ENCODE measurements at places on chromosomes 5 and 9.

GRCh38 chr5:54720341-54720740, 202.8 kb downstream of the SNX18 start:
- DNase-seq, result no peak

DNA sequence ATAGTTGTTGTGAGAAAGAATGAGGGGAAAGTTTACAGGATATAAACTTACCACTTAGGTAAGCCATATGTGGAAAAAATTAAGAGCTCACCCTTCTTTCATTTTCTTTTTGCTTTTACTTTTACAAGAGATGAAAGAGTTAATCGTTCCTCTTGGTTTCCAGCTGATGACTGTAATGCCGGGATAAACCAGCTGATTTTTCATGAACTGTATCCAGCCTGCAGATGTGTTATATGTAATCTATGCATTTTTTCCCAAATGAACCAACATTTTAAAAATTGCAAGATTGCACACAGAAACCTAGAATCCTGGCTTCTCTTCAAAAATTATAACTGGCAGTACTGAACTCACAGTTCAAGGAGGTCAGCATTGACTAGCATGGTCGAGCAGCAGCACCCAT, 185.9 kb downstream of the GRIA1 start:
- no peak for DNase-seq

DNA sequence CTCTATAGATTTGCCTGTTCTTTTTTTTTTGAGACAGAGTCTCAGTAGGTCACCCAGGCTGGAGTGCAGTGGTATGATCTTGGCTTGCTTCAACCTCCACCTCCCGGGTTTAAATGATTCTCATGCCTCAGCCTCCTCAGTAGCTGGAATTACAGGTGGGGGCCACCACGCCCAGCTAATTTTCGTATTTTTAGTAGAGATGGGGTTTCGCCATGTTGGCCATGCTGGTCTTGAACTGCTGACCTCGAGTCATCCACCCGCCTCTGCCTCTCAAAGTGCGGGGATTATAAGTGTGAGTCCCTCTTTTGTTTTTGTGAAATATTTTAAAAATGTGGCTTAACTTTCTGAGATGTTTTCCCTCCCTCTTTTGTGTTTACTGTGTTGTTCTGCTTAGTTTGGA, 29.2 kb downstream of the HSPA4 start:
- DNase-seq, result no peak

DNA sequence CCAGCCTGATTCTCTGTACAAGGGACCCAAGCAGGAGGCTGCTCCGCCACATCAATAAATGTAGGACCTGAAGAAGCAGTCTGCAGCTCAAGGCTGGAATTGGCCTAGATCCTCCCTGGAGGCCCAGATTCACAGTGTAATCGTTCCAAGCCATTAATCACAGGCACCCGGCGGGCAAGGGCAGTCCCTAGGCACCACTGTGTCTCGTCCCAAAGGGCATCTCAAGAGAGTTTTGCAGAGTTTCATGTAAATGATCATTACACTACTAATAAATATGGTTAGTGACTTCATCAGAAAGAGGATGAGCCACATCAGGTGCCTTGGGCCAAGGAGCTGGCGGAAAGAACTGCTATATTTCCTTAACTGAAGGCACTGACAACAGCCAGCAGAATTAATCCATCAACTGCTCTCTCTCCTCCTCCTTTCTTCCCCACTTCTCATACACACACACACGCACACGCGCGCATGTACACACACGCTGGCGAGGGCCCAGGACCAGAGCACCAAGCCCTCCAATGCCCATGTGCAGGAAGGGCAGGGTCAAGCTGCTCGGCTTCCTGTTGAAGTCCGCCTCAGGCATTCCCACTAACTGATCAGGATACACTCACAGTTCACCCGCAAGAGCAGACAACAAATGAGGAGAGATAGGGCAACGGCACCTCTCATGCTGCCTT, 33.9 kb downstream of the GNAQ start:
- DNase-seq, result no peak

DNA sequence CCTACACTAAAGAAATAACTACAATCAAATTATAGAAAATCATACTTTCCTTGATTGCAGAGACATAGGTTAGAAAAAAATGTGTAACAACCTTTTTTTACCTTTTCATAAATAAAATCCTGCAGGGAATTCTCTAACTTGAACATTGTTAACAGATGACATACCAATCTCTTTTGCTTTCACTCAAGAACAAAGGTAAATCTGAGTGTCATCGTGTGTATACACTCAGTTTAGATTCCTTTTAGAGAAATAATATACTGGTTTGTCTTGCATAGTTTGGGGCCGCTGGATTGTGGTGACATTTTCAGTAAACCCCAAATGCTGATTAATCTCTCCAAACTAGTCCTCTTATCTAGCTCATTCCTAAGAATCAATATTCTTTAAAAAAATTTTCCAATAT, 20.8 kb upstream of the MTAP start:
- no peak for DNase-seq

DNA sequence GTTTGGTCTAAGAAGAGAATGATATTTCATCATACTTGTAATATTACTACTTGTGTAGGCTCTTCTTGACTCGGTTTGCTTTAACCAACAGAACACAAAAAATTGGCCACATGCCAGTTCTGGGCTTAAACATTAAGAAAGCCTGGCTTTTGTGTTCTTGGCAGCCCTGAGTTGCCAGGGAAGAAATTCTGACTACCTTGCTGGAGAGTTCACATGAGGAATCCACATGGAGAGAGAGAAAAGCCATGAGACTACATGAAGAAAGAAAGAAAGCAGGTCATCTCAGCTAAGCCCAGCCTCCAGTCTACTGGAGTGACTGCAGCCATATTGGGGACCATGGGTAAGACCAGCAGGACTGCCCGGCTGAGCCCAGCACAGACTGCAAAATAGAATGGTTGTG, 524.8 kb downstream of the RAB3C start:
- no peak for DNase-seq

GRCh38 chr9:114005371-114006154, 72.5 kb downstream of the AMBP start:
- no peak for DNase-seq

DNA sequence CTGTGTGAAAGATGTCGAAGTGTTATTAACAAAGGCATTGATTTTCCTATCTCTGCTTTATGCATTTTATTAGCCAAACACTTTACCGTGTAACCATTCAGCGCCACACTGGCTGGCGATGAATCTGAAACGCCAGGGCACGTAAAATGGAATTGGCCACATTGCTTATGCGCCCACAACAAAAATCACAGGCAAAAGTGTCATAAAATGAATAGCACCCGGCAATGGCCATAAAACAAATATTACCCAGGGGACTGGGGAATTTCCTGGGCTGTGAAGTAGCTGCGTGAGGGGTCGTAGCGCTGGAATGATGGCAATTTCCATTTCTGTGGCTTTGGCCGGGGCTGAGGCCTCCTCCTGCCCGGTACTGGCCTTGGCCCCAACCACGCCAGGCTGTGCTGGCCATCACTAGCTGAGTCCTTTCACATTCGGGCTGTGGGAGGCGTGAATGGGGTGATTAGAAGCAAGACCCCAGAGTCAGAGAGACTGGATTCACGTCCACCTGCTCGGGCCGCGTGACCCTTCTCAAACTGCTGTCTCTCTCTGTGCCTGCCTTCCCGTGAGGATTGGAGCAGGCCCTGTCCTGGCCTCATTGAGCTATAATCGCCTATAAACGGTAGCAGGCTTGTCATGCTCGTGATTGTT, 254.5 kb downstream of the PBX3 start:
- DNase-seq, result no peak

- DNase-seq, result no peak
Observed at GRCh38 chr9:22238809-22239684, 207.6 kb upstream of the DMRTA1 start.

DNA sequence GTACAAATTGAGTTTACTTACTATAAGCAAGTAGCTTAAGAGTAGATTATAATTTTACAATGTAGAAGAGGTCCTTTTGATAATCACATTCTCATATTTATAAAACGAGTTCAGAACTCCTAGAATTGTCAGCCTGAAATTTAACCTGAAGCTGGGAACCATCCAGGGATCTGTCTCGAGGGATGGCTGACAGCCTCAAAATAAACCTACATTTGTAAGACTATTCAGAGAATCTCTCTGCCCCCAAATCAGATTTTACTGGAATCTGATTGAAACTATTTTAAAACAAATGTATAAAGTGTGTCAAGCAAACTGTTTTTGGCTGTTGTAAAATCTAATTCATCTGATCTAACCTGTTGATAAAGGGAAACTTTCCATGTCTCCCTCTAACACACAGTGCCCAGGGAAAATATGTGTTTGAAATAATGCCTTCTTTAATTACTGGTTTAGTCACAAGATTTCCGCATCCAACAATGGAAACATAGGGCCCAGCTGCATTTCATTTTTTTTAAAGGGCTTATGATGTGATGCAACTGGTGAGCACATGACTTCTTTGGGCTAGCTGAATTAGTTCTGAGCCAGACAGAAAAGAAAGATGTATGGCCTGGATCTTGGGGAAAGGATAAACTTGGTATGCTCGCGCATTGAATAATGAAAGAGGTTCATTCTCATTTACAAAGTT, 30.3 kb downstream of the SLC25A46 start:
- no peak for DNase-seq

GRCh38 chr9:137463931-137464290, 4.8 kb upstream of the NSMF start:
- DNase-seq, result no peak

- no peak for DNase-seq
Observed at GRCh38 chr5:176676361-176676824, 29.1 kb downstream of the TSPAN17 start.

DNA sequence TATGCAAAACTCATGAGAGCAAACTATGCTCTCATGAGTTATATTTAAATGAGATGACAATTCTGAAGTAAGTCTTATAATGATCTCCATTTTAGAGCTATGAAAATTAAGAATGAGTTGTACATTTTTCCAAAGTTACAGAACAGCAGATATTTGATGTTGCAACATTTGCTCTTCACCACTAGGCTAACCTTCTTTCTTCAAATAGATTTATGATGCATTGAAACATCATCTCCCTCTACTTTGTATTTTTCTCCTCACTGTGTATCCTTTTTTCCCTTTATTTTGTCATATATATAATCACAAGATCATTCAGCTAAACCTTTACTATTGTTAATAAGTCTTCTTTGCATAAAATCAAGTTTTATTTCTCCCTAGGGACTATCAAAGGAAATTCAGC, 497.7 kb upstream of the TYRP1 start:
- DNase-seq, result no peak

DNA sequence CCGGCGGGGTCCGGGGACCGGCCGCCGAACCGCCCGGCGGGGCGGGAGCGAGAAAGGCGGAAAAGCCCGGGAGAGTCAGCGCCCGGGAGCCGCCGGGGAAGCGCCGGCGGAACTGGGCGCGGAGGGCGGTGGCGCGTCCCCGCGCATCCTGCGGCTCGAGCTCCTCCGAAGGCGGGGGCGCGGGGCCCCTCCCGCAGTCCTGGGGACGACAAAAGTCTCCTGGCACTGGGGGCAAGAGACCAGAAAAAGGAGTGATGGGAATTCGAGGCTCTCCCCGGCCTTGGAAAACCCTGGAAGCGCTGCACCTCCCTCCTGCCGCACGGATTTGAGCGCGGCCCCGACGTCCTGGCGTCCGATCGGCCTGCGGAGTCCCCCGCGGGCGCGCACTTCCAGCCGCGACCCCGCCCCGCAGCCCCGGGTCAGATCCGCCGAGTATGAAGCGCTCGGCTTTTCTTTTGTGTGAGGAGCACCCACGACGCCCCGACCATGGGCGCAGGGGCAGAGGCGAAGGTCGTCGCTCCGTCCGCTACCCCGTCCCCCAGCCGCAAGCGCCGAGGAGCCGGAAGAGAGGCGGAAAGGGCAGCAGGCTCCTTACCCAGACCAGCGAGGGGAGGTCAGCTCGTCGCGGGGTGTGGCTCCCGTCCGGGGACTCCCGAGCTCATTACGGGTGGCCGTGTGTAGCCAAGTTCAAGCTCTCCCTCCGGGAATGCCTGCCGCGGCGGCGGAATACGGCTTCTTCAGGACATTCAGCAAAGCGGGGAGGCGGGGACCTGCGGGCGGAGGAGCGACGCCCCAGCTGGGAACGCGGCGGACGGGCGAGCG, at the start of gene EPB41L4A:
TSS of gene EPB41L4A (minus strand) at position 114 of the 822 bp plus-strand sequence. CDS start 238 bp downstream, outside the sequence.
- DNase-seq, result peak; percentile 31

GRCh38 chr5:178535299-178536175, 54.7 kb downstream of the COL23A1 start:
- no peak for DNase-seq

DNA sequence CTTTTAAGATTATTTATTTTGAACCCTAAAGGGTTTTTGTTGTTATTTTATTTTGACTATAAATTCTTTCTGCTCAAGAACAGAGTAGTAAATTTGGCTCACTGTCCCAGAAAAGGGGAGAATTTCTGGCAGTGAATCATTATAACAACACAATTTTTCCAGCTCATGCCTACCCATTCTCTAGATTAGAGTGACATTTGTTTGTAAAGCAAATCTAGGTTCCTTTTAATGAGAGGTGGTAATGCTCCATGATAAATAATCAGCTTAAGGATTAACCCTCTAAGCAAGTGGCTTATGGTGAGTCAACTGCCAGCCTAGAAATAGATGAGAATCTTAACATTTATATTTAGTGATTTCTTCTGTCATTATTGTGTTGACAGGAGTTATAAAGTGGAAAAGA, 409.2 kb downstream of the NFIB start:
- no peak for DNase-seq

GRCh38 chr5:1103093-1103492, 8.8 kb downstream of the SLC12A7 start:
- no peak for DNase-seq

DNA sequence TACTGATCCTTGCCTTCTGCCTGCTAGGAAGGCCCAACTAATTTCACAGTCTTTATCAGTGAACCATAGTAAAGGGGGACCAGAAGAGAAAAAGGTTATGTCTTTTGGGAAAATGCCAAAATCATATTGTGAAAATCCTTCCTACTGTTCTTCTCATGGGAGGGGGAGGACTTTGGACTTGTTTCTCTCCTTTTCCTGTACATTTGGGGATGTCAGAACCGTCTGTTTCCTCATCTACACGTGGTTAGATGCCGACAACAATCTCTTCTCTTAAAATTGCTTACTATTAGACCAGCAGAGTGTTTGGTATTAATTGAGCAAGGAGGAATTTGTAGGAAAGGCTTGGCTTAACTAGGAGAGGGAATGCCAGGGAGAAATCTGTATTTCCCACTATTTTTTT, 77.2 kb downstream of the TMC1 start:
- no peak for DNase-seq

- DNase-seq, result no peak
Observed at GRCh38 chr9:16561121-16561520, 309.3 kb downstream of the BNC2 start.

DNA sequence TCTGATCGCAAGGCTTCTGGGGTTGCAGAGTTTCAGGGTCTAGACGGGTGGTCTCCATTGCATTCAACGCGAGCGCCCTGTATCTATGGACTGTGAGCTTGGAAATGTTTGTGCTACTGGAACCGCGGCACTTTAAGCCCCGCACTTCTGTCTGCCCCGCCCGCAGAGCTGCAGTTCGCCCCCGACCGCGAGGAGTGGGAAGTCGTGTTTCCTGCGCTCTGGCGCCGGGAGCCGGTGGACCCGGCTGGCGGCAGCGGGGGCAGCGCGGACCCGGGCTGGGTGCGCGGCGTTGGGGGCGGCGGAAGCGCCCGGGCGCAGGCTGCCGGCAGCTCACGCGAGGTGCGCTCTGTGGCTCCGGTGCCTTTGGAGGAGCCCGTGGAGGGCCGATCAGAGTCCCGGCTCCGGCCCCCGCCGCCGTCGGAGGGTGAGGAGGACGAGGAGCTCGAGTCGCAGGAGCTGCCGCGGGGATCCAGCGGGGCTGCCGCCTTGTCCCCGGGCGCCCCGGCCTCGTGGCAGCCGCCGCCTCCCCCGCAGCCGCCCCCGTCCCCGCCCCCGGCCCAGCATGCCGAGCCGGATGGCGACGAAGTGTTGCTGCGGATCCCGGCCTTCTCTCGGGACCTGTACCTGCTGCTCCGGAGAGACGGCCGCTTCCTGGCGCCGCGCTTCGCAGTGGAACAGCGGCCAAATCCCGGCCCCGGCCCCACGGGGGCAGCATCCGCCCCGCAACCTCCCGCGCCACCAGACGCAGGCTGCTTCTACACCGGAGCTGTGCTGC, 1.0 kb downstream of the ADAMTS19 start:
- DNase-seq, result peak; percentile 70

Data from HuH-7.5 (cell line).